ENCODE measurements at places on chromosomes 2 and 18.

DNA sequence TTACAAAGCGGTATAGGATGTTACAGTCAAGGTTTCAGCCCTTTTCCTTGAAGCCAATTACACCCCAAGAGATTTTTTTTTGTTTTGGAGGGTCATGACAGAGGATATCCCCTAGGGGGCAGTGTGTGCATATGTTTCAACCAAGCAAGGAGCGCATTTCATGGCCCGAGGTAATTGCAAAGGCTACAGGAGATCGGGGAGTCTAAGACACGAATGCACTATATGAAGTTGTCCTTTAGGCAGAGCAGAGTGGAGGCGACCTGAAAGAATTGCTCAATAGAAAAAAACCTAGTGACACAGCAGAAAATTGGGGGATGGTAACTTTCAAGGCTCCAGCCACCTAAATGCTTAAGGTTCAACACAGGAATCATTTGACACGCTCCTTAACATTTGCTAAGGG lies 219.8 kb upstream of the PARD3B start:
- peak; percentile 66 for DNase-seq

- peak; percentile 86 for DNase-seq
These were observed 638.7 kb downstream of the ZEB2 start for GRCh38 chr2:143881246-143881645.

DNA sequence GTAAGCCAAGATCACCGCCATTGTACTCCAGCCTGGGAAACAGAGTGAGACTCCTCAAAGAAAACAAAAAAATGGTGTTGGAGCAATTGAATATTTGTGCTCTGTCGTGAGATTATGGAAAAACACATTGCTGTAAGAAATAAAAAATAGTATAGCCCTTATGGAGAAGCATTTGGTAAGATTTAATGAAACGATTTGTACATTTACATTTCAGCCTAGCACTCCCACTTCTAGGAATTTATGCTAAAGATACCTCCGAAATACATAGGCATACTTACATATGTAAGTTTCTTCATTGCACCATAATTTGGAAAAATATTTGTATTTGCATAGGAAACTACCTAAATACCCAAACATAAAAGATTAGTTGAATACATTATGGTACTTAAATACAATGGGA lies 8.7 kb upstream of the DTNB start:
- DNase-seq = no peak

DNA sequence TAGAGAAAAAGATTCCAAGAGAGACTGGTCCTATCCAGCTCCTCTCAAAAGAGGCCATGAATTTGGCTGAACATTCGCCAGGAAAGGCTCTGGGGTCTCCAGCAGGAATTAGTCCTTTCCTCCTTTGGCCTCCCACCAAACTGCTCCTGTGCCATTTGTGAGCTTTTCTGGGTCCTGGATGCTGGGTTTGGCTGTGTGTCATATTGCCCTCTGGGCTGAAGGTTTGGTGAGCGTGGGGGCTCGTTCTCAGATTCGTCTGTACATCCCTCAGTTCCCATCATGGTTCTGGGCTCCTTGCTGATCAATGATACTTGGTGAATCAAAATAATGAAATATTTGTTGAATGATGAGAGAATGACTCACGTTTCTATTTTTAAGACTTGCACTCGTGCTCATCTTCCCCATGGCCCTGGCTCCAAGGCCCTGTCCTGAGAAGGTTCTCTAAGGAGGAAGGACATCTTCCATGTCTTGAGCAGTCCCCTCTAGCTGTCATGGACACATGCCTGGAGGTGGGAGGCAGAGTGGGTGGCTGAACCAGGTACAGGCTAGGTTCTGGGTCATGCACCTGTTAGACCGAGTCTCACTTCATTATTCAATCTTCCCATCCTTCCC lies 47.8 kb upstream of the RHOB start:
- DNase-seq = no peak

GRCh38 chr2:174259981-174260380 lies 11.6 kb upstream of the OLA1 start:
- DNase-seq = no peak

- DNase-seq = no peak
These were observed 310.7 kb downstream of the TNS1 start for GRCh38 chr2:217691920-217692666.

DNA sequence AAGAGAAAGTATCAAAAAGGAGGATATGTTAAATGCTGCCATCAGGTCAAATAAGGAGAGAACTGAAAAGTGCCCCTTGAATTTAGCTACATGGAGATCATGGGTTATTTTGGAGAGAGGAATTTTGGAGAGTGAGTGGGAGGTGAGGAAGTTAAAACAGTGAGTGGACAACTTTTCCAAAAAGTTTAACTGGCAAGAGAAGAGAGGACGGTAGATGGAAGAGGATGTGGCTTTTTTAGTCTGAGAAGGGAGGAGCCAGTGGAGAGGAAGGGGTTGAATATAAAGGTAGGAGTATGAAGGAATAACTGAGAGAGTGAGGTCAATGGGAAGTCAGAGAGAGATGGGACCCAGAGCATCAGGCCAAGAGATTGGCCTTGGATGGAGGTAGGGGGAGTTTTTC lies 62.5 kb upstream of the NFE2L2 start:
- DNase-seq = no peak

GRCh38 chr2:222919841-222920526 lies 59.1 kb downstream of the ACSL3 start:
- no peak for DNase-seq

- DNase-seq = no peak
These were observed 44.3 kb upstream of the REL start for GRCh38 chr2:60837123-60837522.

- no peak for DNase-seq
These were observed 10.1 kb downstream of the PLCL1 start for GRCh38 chr2:197814526-197814925.

DNA sequence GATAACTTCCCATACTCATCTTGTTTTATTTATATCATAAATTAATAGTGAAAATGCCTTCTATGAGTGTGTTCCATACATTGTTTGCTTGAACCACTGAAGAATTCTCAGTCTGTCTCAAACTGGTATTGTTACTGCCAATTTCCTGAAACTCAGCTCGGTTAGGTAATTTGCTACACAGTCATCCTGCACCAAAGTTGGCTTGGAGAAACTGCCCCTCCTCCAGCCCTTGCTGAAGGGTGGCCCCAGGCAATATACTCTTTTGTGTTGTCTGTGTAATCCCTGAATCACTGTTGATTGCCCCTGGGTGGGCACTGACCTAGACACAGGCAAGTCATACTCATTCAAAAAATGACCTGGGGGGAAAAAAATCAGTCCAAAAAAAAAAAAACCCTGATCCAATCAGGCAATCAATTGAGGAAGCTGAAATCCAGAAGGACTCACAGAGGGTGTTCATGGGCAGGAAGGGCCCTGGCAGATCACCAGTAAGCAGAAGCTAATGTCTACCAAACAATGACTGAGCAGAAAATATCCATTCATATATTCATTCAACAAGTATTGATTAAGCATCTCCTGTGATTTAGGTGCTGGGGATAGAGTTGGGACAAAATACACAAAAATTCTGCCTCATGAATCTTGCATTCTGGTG lies 3.8 kb upstream of the SESTD1 start:
- peak; percentile 90 for DNase-seq

GRCh38 chr2:196370381-196370780 lies 199.0 kb upstream of the STK17B start:
- DNase-seq = no peak

DNA sequence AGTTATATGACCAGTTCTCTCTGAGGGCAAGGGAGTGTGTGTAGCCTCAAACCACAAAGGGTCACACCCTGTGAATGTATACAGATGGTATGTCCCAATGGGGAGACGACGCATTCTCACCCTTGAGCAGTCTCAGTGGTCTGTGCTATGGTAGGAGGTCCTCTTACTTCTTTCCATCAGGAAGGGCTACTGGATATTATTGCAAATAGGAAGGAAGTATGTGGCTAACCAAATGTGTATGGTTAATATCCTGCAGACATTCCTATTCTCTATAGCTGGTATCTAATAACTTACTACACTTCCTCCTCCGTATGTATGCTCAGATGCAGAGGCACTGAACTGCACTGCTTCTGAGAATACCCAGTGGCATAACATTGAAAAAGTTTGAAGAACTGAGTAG lies 306.7 kb upstream of the CCDC68 start:
- DNase-seq = no peak

- no peak for DNase-seq
These were observed 520.0 kb downstream of the SLC4A3 start for GRCh38 chr2:220147161-220148038.

DNA sequence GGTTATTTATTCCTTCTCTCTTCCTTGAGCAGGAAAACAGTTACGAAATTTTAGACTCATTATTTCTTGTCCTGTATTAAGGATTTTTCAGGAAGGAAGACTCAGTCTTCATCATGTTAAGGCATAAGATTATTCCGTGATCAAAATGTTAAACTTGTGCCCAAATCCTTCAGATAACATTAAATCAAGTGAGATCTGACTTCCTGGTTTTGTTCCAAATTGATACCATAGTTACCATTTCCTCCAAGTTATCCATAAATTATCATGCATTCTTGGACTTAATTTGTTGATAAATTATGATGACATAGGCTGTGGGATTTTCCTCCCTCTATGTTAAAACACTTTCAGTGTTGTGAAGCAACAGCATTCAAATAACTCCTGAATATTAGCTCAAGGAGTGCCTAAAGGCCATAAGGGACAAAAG lies 31.9 kb downstream of the EFEMP1 start:
- DNase-seq = no peak

DNA sequence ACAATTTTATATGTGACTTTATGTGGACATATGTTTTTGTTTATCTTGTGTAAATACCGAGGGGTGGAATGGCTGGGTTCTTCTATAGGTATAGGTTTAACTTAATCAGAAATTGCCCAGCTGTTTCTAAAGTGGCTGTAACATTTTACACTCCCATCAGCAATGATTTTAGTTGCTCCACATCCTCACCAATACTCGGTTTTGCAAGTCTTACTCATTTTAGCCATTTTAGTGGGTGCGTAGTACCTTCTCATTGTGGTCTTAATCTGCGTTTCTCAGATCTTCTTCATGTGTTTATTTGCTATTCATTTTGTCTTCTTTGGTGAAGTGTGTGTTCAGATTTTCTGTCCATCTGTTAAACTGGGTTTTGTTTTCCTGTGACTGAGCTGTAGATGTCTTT lies 95.4 kb upstream of the BCL2L11 start:
- DNase-seq = no peak

DNA sequence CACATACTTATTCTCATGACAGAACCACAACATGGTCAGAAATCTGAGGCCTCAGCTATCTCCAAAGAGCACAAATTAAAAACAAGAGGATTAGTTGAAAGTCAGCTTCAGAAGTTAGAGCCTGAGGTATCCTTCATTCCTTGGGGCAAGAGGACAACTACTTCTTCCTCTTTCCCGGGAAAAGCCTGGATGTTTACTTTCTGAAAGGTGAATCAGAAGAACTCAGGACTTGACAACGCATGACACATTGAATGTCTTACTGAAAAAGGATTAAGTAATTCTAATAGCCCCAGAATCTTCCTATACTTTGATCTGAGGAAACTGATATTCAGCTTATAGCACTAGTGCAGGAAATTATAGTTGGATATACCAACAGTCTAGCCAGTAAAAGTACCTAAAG lies 573.2 kb downstream of the METTL4 start:
- no peak for DNase-seq

DNA sequence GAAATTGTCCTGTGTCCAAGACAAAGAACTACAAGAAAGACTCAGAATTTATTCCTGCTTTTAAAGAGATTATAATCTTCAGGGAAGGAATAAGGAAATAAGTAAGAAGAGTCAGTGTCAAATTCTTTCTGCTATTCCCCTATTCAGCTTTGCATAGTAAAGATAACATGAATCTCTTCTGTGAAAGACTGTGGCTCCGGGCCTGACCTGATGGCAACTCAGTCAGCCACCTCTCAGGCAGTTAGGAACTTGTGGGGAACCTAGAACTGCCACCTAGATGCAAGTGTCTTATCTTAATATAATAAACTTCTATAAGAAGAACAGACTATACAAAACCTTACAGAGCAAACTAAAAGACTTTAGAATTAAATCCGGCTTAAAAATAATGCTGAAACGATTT lies 382.0 kb downstream of the RAD51AP2 start:
- no peak for DNase-seq

DNA sequence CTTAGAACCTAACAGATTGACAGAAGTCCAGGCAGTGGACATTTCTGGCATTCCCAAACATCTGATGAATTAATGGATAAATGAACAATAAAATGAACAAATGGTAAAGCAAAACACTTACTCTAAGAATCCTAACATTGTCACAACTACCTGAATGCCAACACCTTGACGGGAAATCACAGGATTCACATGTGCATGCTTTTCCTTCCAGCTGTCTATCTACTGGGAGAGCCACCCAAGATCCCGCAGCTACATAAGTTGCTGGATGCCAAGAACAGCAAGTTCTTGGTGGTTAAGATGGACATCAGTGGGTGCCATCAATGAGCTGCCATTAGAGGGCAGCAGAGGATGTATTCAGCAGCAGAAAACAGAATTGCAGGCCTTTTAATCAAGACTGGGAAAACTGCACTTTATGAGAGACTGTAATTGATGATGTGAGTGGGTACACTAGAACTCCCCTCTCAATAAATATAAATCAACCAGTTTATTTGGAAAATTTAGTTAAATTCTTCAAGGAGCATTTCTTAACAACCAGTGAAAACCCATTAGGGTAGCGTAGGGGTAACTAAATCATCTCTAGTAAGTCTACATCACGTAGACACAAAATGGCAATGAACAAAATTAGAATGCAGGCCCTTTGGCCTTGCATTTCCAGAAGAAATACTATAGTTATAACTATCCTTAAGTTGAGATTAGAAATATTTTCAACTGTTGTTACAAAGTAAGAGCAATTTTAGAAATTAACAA lies 45.6 kb downstream of the SESTD1 start:
- DNase-seq = peak; percentile 61

DNA sequence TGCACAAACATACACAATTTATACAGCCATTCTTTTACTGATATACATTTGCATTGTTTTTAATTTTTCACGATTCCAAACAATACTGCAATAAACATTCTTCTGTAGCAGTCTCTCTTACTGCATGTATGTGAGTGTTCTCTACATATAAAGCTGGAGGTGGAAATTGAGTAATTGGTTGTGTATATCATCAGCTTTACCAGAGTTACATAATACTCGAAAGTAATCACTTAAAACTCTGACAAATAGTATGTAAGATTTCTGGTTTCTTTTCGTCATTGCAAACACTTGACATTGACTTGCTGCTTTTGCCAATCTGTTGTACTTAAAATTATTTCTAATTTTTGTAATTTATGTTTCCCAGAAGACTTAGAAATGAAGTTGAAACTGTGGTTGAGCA lies 110.2 kb downstream of the TDRD15 start:
- DNase-seq = no peak

DNA sequence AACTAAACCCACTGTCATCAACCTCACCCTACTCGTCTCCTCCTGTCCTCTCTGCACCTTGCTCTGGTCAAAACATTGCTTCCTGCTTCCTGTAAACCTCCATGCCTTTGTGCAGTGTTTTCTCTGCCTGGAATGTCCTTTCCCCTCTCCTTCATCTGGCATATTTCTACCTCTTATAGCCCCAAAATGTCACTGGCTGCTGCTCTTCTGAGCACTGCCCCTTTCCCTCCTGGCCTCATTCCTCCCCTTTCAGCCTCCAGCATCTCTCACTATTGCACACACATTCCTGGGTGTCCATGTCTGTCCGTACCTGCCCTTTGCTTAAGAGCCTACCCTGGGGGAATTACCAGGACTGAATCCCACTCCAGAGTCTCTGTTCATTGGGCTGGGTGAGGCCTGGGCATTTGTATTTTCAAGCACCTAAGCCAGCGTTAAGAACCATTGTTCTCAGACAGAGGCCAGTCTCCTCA lies 84.9 kb downstream of the MOGAT1 start:
- DNase-seq = no peak

GRCh38 chr2:205704127-205704741 lies 21.9 kb downstream of the NRP2 start:
- no peak for DNase-seq

All from NCI-H146 (cell line).